NCI-H446 treated with DMSO at 0.1 percent for 48 hours (cell line): ENCODE measurements at places on chromosomes 1 and 21.

GRCh38 chr1:200542162-200542561 lies 78.4 kb downstream of the KIF14 start:
- DNase-seq, result no peak

GRCh38 chr1:224626042-224626441 lies 9.9 kb downstream of the CNIH3 start:
- no peak for DNase-seq

DNA sequence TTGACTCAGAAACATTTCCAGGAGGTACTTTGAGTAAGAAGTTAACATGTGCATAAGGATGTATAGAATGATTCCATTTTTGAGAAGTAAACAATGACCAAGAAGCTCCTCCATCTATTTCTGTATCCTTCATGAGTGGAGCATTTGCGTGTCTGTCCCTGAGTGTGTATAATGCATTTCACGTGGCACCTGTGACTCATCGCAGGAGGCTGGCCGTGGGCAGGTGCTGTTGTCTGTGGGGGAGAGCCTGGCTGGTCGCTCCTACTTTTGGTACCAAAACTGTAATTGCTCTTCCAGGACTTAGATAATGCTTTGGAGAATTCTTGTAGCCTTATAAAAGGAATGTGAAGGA lies 16.5 kb downstream of the SLC37A1 start:
- no peak for DNase-seq

GRCh38 chr1:74652711-74653139 lies 20.9 kb downstream of the ERICH3 start:
- DNase-seq, result no peak

- DNase-seq, result no peak
Measured at GRCh38 chr1:16286122-16286521, 49.1 kb upstream of the CPLANE2 start.

DNA sequence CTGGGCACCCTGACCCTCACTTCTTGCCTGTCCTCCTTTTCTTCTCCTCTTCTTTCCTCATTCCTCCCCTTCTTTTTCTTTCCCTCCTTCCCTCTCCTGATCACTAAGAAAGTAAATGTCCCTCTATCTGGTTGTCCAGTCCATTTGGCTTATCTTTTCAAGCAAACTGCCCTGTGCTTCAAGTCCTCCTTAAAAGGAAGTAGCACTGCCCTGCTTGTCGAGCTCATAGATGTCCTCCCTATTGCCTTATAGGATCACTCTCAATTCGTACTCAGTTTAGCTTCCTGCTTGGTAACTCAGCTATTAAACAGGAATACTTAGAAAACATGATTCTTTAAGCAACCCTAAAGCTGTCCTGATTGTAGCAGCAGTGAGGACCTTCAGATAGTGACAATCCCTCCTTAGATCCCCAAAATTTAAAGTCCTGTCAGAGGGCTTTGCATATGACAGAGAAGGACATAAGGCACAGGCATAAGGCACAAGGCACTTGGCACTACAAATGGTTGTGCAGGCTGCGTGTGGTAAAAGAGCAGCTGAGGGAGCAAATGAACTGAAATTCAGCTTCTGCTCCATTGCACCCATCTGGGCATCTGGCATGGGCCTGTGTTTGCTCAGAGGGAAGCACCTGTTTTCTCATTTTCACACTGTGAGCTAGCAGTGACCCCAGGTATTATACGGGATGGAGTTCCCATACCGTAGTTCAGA lies 26.1 kb upstream of the SLAMF6 start:
- DNase-seq, result peak; percentile 29

- DNase-seq, result no peak
Measured at GRCh38 chr1:235068158-235069121, 60.2 kb downstream of the TOMM20 start.

DNA sequence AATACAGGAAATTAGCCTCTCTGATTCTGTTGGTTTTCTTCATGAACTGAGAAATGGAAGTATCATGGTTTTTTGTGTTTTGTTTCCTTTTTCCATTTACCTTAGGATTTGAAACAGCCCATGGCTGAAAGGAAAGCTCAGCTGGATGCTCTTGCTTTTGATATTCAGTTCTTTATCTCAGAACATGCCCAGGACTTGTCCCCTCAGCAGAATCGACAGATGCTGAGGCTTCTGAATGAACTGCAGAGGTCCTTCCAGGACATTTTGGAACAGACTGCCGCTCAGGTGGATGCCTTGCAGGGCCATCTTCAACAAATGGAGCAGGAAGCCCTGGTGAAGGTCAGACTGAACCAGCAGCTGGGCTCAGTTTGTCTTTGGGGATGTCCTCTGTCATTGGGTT lies 142.4 kb downstream of the MACF1 start:
- no peak for DNase-seq

GRCh38 chr21:37899146-37899545 lies 17.1 kb downstream of the KCNJ6 start:
- DNase-seq, result no peak

- no peak for DNase-seq
Measured at GRCh38 chr1:67947114-67947513, 103.3 kb downstream of the DIRAS3 start.

GRCh38 chr1:91776068-91776794 lies 109.7 kb downstream of the TGFBR3 start:
- DNase-seq, result no peak

- DNase-seq, result no peak
Measured at GRCh38 chr1:218525031-218525430, 179.9 kb downstream of the TGFB2 start.

DNA sequence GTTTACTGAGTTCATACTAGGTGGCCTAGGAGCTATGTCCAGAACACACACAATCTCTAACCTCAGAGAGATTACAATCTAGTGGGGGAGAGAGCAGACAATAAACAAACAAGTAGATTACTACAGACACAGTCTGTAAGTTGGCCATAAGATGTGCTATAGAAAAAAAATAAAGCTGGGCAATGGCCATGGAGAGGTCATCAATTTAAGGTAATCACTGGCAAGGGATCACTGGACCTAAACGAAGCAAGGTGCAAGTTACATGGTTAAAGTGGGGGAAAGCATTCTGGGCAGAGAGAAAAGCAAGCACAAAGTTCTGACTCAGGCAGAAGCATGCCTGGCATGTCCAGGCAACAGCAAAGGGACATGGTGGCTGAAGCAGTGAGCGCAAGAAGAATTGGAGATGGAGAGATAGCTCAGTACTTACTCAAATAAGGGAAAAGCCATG lies 147.0 kb downstream of the RERE start:
- no peak for DNase-seq

- DNase-seq, result no peak
Measured at GRCh38 chr1:208438112-208438699, 194.0 kb upstream of the PLXNA2 start.

- DNase-seq, result no peak
Measured at GRCh38 chr21:41242238-41242829, 74.3 kb upstream of the FAM3B start.

DNA sequence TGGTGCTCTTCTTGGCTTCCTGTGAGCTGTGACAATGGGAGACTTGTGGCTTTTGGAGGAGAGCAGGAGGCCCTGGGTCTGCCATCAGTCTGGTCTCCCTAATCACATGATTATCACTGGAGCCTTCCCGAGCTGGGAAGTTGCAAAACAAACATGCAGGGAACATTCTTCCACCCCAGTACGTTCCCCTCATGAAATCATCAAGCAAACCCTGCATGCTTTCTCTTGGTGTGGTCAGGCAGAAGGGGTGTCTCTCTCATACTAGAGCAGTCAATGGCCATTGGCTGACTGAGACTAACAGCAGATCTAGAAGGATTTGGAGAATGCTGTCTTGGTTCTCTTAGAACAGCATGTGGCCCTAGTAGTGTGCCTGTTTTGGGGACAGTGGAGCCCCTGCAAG lies 111.2 kb downstream of the LIPI start:
- no peak for DNase-seq

- no peak for DNase-seq
Measured at GRCh38 chr21:42133131-42133530, 62.0 kb downstream of the UMODL1 start.

- DNase-seq, result no peak
Measured at GRCh38 chr1:156241926-156242325, at the start of gene BGLAP. BGLAP (plus strand) TSS chr1:156242184; CDS start chr1:156242232, 48 bp downstream.

- DNase-seq, result no peak
Measured at GRCh38 chr1:64033667-64034220, 169.7 kb upstream of the UBE2U start.

GRCh38 chr1:116667575-116668105 lies at the start of gene IGSF3:
IGSF3 (minus strand) TSS chr1:116667733; CDS start chr1:116666326, 1,407 bp downstream.
- DNase-seq, result peak; percentile 23

DNA sequence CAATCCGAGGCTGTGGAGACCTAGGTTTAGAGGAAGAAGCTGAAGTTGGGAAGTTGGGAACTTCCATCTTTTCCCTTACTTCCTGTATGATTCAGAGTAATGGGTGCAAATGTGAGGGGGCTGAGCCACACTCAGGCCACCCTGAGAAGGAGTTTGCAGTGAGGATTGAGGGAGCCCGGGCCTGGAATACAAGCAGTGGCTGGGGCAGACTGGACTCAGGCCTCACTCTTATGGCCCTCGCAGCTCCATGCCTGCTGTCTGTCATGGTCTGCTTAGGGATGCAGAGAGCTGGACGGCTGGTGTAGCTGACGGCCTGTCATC lies 73.7 kb upstream of the RAB4A start:
- DNase-seq, result no peak

- no peak for DNase-seq
Measured at GRCh38 chr1:7334475-7335035, 436.5 kb upstream of the VAMP3 start.

DNA sequence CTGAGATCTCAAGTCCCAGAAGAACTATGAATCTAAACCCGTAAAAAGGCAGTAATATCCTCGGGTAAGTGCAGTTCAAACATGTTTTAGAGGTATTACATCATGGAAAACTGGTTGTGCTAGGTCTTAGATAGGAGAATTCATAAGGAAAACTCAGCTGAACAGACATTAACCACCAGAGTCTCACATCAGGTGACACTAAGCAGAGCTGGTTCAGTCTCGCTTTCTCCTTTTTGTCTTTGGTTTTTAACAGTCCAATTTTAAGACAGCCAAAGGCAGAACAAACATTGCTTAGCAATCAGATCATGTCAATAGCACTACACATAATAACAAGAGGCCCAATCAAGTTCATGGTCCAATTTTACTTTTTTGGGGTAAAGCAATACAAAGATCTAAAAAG lies 63.1 kb upstream of the MUTYH start:
- no peak for DNase-seq

DNA sequence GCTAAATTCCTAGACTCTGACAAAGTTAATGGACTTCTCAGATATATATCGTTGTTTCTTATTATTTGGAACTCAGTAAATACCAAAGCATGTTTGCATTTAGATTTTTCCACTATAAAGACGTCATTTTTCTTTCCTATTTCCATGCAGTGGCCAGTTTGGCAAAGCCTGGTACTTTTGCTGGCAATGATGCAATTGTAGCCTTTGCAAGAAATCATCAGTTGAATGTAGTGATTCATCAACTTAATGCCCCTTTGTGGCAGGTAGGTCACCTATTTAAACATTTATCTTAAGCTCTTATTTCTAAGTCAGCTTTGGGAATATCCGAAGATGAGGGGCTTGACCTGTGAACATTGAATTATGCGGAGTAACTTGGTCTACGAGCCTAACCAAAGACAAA lies 12.0 kb downstream of the OTUD3 start:
- DNase-seq, result no peak

- no peak for DNase-seq
Measured at GRCh38 chr1:24898909-24899439, 31.1 kb downstream of the RUNX3 start.

GRCh38 chr1:34777519-34778321 lies 3.3 kb upstream of the GJB3 start:
- DNase-seq, result no peak

DNA sequence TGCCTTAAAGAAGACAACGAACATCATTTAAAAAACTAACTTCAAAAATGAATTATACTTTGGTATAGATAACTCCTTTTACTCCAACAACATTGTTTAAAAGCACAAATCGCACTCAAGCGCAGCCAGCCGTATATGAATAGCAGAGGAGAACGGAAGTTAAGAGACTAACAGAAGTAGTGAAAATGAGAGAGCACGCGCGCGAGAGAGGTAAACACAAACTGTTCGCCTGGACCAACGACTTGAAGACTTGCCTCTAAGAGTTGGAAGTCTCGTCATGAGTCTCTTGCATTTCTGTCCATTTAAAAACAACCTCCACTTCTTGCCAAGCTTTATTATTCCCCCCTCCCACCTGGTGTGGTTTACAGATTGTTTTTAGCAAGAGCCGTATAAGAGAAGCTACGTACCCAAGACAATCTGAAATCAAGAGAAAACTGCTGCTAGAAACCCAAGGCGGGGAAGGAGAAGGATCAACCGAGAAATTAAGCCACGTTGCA lies 479 bp downstream of the SELENOF start:
- peak; percentile 24 for DNase-seq

GRCh38 chr1:23408797-23409290 lies 15.7 kb downstream of the TCEA3 start:
- no peak for DNase-seq

- DNase-seq, result no peak
Measured at GRCh38 chr1:103337779-103338178, 187.7 kb upstream of the RNPC3 start.

DNA sequence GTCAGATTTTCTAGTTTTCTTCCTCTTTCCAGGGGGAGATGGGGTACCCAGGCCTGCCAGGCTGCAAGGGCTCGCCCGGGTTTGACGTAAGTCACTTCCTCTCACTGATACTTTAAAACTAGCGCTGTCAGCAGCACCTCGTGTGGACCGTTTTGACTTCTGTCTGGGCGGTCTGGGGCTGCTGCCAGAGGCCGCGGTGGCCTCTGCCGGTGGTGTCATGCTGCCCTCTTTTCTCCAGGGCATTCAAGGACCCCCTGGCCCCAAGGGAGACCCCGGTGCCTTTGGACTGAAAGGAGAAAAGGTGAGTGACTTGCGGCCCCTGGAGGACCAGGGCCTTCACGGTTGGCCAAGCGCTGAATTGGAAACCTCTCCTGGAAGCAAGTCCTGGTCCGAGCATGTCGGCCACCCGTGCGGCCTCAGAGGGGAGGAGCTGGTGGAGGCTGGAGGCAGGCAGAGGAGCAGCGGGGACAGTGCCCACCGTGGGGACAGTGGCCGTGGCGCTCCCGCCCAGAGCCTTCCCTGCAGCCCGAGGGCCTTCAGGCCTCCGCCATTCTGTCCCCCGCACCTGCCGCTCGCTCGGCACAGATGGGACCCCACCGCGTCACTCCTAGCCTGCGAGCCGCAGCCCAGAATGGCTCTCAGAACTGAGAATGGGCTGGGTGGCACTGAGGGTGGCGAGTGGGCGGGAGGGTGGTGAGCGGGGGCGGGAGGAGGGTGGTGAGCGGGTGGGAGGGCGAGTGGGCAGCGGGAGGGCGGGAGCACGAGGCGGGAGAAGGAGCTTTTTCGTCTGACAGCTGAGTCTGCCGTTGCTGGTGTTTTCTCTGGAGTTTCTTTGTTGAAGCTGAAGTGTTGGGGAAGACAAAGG lies 9.4 kb downstream of the COL6A1 start:
- no peak for DNase-seq

DNA sequence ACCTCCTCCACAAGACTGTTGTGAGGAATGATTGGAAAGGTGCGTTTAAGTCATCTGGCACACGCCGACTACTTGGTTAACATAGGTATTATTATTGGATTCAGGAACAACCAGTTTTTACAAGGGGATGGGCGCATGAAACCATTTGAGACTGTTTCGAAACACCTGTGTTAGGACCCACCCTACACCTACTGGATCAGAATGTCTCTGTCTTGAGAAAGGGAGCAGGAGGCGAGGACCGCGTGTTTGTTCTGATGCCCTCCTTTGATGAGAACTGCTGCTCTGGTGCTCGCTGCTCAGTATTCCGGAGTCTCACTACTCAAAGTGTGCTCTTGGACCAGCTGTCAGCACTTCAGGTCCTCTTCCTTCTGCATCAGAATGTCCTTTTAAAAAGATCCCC lies 7.3 kb downstream of the H6PD start:
- no peak for DNase-seq

- DNase-seq, result no peak
Measured at GRCh38 chr1:108034396-108034795, 69.4 kb upstream of the VAV3 start.
